ENCODE measurements at places on chromosomes 7 and 10.

GRCh38 chr7:71637578-71637977 lies 505.6 kb downstream of the GALNT17 start:
- DNase-seq = no peak

GRCh38 chr7:135147341-135147898 lies 452 bp upstream of the TMEM140 start:
- DNase-seq = no peak

DNA sequence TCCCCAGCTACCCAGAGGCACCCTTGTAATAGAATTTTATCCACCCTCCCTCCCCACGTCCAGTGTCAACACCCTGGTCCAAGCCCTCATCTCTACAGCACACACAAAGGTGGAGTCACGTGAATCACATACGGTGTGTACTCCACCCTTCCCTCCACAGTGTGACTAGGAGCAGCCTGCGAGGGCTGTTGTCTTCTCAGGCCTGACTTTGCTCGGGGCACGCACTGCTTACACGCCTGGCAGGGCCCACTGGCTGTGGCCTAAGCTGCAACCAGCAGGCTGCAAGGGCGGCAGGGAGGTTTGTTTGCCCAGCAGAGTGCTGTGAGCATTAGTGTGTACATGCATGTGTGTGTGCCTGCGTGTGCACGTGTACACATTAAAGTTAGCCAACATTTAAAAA lies 93.7 kb downstream of the COBL start:
- no peak for DNase-seq

- peak; percentile 52 for DNase-seq
These were observed 25.1 kb upstream of the DDIT4 start for GRCh38 chr10:72248468-72249151.

Data from stimulated activated CD4-positive, alpha-beta T cell treated with anti-CD3 and anti-CD28 coated beads, Interleukin-12 subunit alpha, Interleukin-12 subunit beta, amount 100 ng/mL, for 4 hours (primary cell).